GM19239 (cell line): ENCODE measurements at places on chromosomes 6 and 20.
A peak's percentile ranks its signal among the peaks of the same experiment; 100 is the strongest.

- DNase-seq: no peak
These were observed 70.1 kb upstream of the TULP4 start for GRCh38 chr6:158242071-158242606.

DNA sequence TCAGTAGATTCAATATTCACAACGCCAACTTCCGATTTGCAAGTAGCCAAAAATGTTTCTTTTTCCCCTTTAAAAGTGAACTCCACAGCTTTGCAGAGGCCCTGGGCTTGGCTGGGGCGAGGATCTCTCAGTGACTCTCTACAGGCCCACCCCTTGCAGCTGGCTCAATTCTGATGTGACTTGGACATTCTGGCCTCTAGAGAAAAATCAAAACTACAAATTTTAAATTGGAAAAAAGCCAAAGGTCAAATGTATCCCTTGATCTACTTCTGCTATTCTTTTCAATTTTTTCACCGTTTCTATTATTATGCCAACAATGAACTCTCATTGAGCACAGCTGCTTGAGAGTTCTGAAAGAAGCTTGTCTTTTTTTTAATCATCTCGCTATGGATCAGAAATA, 245.9 kb upstream of the HS3ST5 start:
- no peak for DNase-seq

GRCh38 chr6:152402791-152403190, 234.4 kb downstream of the SYNE1 start:
- DNase-seq: no peak

DNA sequence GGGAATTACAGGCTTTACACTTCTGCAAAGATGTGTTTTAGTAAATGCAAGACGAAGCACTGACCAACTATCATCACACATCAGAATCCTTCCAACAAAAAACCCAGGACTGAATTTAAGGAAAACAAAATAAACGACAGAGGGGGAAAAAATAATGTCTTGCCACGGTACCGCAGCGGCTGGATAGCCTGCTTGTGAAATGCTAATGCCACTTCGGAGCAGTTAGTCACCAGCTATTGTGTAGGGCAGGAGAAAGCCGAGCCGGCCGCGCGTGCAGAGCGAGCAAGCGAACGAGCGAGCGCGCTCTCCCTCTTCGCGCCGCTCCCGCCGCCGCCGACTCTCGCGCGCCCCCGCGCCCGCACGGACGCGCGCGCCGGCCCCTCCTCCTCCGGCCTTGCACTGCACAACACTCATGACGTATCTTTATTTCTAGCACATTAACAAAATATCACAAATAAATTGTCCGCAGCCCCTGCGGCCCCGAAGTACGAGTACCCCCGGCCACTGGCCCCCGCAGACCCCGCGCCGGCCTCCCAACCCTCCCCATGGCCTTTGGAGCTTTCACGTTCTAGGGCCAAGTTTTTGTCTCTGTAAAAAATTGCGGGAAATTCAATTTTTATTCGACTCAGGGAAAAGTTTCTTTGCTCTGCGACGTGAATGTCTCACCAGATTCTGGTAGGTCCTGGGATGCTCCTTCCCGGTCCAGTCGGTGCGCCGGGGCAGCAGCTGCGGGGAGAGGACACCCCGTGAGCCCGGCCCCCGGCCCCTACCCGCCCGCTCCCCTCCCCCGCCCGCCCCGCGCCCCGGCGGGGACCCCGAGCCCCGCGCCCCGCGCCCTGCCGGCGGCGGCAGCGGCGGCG, 1.0 kb downstream of the PHIP start:
- peak; percentile 53 for DNase-seq

DNA sequence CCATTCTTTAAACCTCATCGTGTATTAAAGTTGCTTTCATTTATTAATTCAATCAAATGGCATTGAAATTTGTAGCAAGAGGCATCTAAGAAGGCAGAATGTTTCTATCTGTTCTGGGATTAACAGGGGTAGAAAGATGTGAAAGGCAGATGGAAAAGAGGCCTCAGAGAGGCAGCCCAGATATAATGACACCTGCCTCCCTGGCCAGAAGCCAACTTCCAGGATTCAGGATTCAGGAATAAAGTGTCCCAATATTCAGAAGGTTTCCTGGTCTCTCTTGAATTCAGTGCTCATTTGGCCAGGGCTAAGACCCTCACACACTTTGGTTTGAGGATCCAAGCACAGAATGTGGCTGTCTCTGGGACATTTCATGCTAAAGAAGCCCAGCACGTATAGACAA, 39.9 kb downstream of the HLA-B start:
- DNase-seq: no peak

GRCh38 chr6:90151576-90152422, 144.8 kb downstream of the BACH2 start:
- DNase-seq: no peak
